ENCODE measurements at places on chromosomes 7 and 10. TPM values are rescaled to one million over a fixed set of nuclear protein-coding genes. Genes with fewer than 3 reads are reported as not detected.

GRCh38 chr7:134374291-134374690 is 57.6 kb upstream of the SLC35B4 start:
- H3K27ac ChIP-seq, result no peak overlapping the region
- H3K36me3 ChIP-seq, result no peaks in the 10 kb centered on the region
- no peaks in the 10 kb centered on the region for H3K4me1 ChIP-seq

GRCh38 chr10:70481831-70482530 is 3.4 kb downstream of the PALD1 start:
- no peak overlapping the region for H3K27ac ChIP-seq
- no peaks in the 10 kb centered on the region for H3K36me3 ChIP-seq
- no peak for DNase-seq
- H3K27me3 ChIP-seq, result no peaks in the 10 kb centered on the region
- no peak overlapping the region for H3K4me3 ChIP-seq

DNA sequence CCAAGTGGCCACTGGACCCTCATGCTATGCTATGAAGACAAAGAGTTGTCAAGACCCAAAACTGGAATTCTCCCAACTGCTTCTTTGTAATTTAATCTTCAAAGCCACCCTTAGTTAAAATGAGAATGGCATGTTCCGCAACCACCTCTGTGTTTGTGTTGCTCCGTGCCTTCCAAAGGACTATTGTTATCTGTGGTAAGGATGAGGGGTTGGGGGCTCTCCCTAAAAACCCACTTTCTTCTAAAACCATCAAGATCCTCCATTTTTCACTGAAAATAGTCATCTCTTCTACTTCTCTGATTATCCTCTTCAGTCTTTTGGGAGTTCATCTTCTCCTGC is 222.1 kb upstream of the AOAH start:
- no peaks in the 10 kb centered on the region for H3K27me3 ChIP-seq
- H3K4me3 ChIP-seq, result no peak overlapping the region
- no peaks in the 10 kb centered on the region for H3K4me1 ChIP-seq
- H3K27ac ChIP-seq, result no peak overlapping the region
- DNase-seq, result no peak

GRCh38 chr7:26466007-26466406 is 174.3 kb downstream of the SNX10 start:
- H3K4me3 ChIP-seq, result no peak overlapping the region
- DNase-seq, result no peak
- H3K27me3 ChIP-seq, result no peaks in the 10 kb centered on the region
- no peaks in the 10 kb centered on the region for H3K36me3 ChIP-seq
- H3K27ac ChIP-seq, result no peak overlapping the region
- no peaks in the 10 kb centered on the region for H3K4me1 ChIP-seq

DNA sequence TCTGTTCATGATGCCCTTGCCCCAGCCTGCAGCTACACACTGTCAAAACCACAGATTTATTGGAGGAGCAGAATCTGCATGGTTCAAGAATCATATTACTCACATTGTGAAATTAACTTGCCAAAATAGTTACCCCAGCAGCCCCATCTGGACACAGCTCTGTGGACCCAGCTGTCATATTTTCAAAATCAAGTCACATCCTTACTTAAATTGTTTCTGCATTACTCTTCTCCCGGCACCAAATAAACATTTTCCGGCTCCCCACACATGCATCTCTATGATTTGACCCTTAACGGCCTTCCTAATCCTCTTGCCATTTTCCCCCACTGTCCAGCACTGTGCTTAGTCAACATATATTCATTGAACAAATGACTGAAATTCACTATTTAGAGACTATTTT is 43.8 kb upstream of the GPR26 start:
- DNase-seq, result no peak
- H3K36me3 ChIP-seq, result no peaks in the 10 kb centered on the region
- H3K27me3 ChIP-seq, result no peaks in the 10 kb centered on the region
- no peak overlapping the region for H3K27ac ChIP-seq

DNA sequence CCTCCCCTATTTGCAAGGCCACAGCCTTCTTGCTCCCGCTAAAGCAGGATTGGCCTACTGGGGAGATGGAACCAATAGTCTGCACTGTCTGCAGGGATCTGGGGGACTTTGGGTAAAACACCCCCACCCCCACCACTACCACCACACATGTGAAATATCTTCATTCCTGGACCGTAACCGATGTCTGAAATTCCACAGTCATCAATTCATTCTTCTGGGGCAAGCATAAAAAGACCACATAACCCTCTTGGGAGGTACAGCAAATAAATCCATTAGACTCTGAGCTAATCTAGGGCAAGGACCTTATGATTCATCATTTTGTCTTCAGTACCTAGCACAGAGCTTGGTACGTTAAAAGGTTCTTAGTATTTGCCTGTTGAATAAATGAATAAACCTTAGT is 307.8 kb downstream of the GPAM start:
- H3K27ac ChIP-seq, result no peak overlapping the region
- no peaks in the 10 kb centered on the region for H3K36me3 ChIP-seq
- no peaks in the 10 kb centered on the region for H3K27me3 ChIP-seq
- H3K4me3 ChIP-seq, result no peak overlapping the region
- no peak for DNase-seq
- H3K4me1 ChIP-seq, result no peaks in the 10 kb centered on the region

DNA sequence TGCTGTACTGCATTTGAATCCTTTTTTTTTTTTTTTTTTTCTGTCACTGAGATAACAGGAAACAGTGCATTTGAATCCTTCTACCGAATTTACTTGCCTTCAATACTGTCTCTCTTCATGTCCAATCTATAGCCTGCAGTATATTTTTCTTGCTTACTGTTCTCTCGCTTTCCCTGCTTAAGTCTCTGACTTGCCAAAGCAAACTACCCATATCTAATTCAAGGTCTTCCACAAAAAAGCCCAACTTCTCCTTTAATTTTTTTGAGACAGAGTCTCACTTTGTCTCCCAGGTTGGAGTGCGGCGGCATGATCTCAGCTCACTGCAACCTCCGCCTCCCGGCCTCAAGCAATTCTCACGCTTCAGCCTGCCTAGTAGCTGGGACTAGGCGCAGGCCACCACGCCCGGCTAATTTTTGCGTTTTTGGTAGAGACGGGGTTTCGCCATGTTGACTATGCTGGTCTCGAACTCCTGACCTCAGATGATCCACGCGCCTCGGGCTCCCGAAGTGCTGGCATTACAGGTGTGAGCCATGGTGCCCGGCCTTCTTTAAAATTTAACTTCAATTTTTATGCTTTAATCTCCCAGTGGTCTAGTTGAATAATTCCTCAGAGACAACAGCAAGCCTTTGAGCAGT is 882 bp downstream of the PDCD11 start:
- no peak for DNase-seq
- H3K4me1 ChIP-seq, result peaks cover 9% of the 10 kb centered on the region
- peak overlapping the region; percentile 81 for H3K4me3 ChIP-seq

- H3K36me3 ChIP-seq, result no peaks in the 10 kb centered on the region
- no peak for DNase-seq
- H3K27me3 ChIP-seq, result no peaks in the 10 kb centered on the region
- no peak overlapping the region for H3K4me3 ChIP-seq
- no peak overlapping the region for H3K27ac ChIP-seq
Observed at GRCh38 chr10:78359640-78360091, 326.0 kb downstream of the RPS24 start.

DNA sequence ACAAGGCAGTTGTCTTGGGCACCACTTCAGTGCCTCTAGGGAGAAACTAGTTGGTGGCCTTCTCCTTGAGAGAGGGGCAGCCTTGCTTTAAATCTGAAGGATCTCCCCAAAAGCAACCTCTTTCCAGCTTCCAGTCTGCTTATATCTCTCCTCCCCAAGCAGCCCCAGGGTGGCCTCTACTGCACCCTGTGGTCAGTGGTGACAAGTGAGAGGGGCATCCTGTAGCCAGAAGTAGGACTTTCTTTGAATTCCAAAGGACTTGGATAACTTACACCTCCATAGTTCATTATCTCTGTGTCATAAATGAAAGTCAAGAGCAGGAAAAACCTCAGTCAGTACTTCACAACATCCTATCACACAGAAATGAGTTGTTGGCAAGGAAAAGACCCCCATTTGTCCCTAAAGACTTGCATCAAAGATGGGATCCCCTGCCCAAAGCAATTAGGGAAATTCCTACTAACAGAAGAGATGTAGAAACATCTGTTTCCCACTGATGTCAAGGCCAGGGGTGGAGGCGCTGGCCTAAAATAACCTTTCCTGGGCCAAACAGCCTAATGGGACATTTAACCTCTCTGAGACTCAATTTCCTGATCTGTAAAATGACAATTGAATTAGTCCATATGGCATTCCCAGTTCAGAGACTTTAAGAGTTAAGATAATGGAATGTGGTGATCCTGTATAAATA is 44.0 kb upstream of the ANKRD1 start:
- no peak overlapping the region for H3K27ac ChIP-seq
- no peak overlapping the region for H3K4me3 ChIP-seq
- no peaks in the 10 kb centered on the region for H3K4me1 ChIP-seq
- no peaks in the 10 kb centered on the region for H3K36me3 ChIP-seq
- no peaks in the 10 kb centered on the region for H3K27me3 ChIP-seq

DNA sequence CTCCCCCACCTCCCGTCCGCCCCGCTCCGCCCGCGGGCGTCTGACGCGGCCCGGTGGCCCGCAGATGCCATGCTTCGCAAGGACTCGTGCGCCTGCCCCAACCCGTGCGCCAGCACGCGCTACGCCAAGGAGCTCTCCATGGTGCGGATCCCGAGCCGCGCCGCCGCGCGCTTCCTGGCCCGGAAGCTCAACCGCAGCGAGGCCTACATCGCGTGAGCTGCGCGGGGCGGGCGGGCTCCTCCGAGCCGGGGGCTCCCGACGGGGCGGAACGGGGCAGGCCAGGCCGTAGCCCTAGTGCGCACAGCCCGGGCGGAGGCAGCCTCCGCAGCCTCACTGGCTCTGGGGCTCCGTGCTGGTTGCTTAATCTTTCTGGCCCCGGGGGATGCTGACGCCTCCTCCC is 2.8 kb downstream of the ASIC3 start:
- H3K4me3 ChIP-seq, result no peak overlapping the region
- no peaks in the 10 kb centered on the region for H3K36me3 ChIP-seq
- no peaks in the 10 kb centered on the region for H3K27me3 ChIP-seq
- H3K4me1 ChIP-seq, result peaks cover 9% of the 10 kb centered on the region
- H3K27ac ChIP-seq, result no peak overlapping the region
- DNase-seq, result no peak

GRCh38 chr10:104209575-104210198 is 22.5 kb downstream of the CFAP43 start:
- no peaks in the 10 kb centered on the region for H3K27me3 ChIP-seq
- H3K36me3 ChIP-seq, result no peaks in the 10 kb centered on the region
- no peak overlapping the region for H3K27ac ChIP-seq
- no peak for DNase-seq

- no peaks in the 10 kb centered on the region for H3K36me3 ChIP-seq
- H3K4me1 ChIP-seq, result no peaks in the 10 kb centered on the region
- no peak for DNase-seq
Observed at GRCh38 chr7:98339043-98339442, 57.6 kb downstream of the BRI3 start.

DNA sequence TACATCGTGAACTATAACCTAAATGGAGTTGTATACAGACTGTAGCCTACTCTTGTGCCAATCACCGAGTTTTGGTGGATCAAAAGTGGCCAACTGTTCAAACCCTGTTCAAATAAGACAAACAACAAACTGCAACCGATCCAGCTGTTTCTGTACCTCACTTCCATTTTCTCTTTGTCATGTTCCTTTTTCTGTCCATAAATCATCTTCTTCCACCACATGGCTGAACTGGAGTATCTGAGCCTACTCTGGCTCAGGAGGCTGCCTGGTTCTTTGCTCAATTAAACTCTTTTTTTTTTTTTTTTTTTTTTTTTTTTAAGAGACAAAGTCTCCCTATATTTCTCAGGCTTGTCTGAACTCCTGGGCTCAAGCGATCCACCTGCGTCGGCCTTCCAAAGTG is 59.0 kb upstream of the NPVF start:
- no peaks in the 10 kb centered on the region for H3K27me3 ChIP-seq
- no peak overlapping the region for H3K27ac ChIP-seq
- H3K4me3 ChIP-seq, result no peak overlapping the region
- H3K36me3 ChIP-seq, result no peaks in the 10 kb centered on the region
- DNase-seq, result no peak

- no peaks in the 10 kb centered on the region for H3K36me3 ChIP-seq
- H3K4me1 ChIP-seq, result peaks cover 41% of the 10 kb centered on the region
- H3K27ac ChIP-seq, result peak overlapping the region; percentile 71
- H3K27me3 ChIP-seq, result no peaks in the 10 kb centered on the region
- no peak for DNase-seq
Observed at GRCh38 chr10:132414402-132415016, 17.5 kb downstream of the PWWP2B start.

DNA sequence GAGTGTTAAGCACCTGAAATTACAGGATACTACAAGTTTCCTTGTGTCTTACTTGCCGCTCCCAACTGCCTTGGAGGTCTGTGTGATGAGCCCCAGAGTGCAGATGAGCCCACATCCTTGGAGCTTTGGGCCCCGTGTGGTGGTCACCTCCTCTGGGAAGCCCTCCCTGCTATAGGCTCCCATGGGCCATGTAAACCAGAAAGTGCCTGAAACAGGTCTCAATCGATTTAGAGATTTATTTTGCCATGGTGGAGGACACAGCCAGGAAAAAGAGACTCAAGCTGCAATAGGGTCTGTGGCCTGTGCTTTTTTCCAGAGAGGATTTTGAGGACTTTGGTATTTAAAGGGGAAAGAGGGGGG is 89.4 kb upstream of the KCTD7 start:
- no peak overlapping the region for H3K27ac ChIP-seq
- H3K27me3 ChIP-seq, result no peaks in the 10 kb centered on the region
- H3K4me3 ChIP-seq, result no peak overlapping the region
- no peaks in the 10 kb centered on the region for H3K36me3 ChIP-seq

- H3K4me1 ChIP-seq, result no peaks in the 10 kb centered on the region
- DNase-seq, result no peak
- no peaks in the 10 kb centered on the region for H3K27me3 ChIP-seq
- no peak overlapping the region for H3K27ac ChIP-seq
- peak overlapping the region; percentile 68 for H3K4me3 ChIP-seq
- no peaks in the 10 kb centered on the region for H3K36me3 ChIP-seq
Observed at GRCh38 chr7:157613575-157614322, 276.9 kb downstream of the DNAJB6 start.

- H3K27me3 ChIP-seq, result peaks cover under 1% of the 10 kb centered on the region
- no peak overlapping the region for H3K4me3 ChIP-seq
Observed at GRCh38 chr7:95319570-95319969, 4.8 kb downstream of the PON1 start.

GRCh38 chr10:133165556-133166503 is 5.8 kb downstream of the KNDC1 start:
- no peak for DNase-seq
- no peak overlapping the region for H3K4me3 ChIP-seq
- peaks cover 26% of the 10 kb centered on the region for H3K27me3 ChIP-seq
- H3K4me1 ChIP-seq, result peaks cover 16% of the 10 kb centered on the region

The PODXL gene
- total RNA-seq, result 55.6 TPM

The CYP3A4 gene
- 0.59 TPM for total RNA-seq

The UPK3BL2 gene
- 5.7 TPM for total RNA-seq

The EPO gene
- not detected for total RNA-seq

The GOLGA7B gene
- total RNA-seq, result 0.33 TPM

The RPEL1 gene
- total RNA-seq, result 0.33 TPM

The GPR37 gene
- total RNA-seq, result 0.32 TPM
